GM03348 (cell line): ENCODE measurements at places on chromosomes 12 and 14.

GRCh38 chr12:124453419-124454351 is 113.7 kb downstream of the NCOR2 start:
- DNase-seq, result peak; percentile 85

- DNase-seq, result peak; percentile 1
Observed at GRCh38 chr14:100525615-100526014, 61.6 kb downstream of the BEGAIN start.

DNA sequence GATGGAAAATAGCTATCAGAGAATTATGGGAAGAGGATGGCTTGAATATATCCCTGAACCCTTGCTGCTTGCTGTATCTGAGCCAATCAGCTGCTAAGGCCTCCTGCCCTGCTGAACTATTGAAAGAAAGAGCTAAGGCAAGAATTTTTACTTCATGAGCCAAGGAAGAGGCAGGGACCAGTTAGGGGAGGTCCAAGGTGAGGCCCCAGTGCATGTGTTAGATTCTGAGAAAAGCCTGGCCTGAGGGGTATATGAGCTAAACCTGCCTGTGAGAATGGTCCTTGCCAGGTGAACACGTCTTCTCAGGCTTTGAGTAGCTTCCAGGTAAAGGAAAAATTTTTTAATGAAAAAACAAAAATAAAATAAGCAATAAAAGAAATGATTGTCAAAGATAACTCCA is 218.0 kb downstream of the SYT1 start:
- no peak for DNase-seq

DNA sequence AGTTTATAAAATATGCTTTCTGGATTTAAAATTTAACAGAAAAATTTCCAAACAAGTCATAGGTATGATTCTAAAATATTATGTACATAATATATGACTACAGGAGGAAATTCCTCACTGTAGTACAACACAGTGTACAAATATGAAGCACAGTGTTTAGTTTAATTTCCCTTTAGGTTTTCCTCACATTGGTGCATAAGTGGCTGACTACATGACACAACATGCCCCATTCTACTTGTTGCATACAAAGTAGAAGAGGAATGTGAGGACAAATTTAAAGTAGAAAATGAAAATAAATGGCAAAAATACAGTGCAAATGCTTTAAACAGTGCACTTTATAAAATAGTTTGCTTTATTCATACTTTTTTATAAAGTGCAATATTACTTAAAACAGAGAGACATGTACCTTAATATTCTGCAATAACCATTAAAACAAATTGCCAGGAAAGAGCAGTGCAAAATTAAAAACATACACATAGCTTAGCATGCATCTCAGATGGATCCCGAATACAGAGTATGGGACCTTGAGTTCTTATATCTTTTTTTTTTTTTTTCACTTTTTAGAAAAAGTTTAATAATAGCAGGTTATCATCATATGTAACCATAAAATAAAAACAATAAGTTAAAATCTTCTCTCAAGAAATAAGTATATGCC is 54.8 kb upstream of the TTC7B start:
- DNase-seq, result no peak

DNA sequence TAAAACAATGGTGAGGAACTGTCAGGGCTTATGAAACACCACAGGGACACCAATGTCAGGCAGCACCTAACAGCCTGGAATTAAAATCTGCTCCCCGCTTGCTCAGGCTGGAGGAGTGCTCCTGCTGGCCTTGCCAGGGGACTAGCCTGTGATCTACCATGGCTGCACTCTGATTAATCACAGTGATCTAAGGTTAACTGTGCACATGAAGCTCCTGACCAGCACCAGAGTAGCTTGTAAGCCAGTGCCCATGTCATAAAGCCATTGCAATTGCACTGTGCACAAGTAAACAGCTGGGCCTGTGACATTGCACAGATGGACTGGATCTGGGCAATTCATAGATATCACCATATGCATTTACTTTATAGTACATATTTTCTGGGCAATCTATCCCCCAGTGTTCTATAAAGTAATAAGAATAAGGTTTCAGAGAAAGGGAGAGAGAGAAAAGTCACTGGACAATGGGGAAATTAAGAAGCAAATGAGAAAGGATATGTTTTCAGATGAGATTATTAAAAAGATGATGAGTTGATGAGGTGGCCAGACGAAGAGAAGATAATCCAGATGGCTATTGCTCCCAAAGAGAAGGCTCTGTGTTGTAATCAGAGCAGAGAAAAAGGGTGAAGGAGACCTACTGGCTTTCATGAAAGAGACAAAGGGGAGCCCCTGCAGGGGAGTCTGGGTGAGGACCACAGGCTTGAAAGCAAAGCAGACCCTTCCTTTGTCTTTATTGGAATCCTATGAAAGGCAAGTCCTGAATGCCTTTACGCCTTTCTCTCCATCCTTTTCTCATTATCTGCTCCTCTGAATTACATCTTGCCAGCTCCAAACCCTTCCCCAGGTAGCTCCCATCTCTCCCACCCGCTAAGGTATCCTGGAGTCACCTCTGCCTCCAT is 145.8 kb downstream of the SLC38A6 start:
- DNase-seq, result no peak

- no peak for DNase-seq
Observed at GRCh38 chr14:77878783-77879182, 78.9 kb downstream of the ADCK1 start.

DNA sequence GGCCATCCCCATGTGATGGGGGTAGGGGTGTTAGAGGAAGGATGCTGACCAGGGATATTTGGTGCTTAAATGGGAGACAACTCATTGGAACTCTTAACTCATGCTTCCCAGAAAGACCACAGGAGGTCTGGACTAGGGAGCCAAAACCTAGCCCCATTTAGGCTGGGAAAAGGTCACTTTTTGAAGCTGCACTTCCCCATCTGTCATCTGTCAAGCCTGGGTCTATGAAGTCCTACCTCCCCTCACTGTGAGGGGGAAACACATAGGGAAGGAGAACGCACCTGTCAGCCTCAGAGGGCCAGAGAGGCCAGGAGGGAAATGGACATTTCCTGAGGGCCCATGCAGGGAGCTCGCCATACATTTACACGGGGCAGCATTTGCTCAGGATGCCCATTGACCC is 321.0 kb downstream of the BCL11B start:
- no peak for DNase-seq

DNA sequence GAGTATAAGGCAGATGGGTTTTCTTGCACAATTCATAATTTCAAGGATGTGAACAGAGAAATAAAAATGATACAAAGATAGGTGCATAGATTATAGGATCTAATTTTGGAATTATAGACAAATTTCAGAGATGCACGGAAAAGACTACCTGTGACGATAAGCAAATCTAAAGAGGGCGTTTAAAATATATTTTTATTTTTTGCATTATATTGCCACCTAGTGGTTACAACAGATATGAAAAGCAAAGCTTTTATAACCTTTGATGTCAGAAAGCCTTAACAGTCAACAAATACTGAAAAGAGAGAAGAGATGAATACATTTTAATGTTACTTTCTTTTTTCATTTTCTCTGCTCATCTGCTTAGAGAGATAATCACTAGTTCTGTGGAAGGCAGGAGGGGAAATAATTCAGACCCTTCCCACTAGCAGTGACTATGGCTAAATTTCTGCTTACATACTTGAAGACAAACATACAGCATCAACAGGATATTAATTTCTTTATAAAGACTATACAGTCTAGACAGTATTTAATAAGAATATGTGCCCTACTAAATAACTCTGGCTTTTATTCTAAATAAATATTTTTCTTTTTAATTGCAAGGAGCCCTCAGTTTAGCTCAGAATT is 46.3 kb downstream of the NTS start:
- DNase-seq, result peak; percentile 41

GRCh38 chr12:10709808-10710207 is 13.3 kb downstream of the YBX3 start:
- no peak for DNase-seq

DNA sequence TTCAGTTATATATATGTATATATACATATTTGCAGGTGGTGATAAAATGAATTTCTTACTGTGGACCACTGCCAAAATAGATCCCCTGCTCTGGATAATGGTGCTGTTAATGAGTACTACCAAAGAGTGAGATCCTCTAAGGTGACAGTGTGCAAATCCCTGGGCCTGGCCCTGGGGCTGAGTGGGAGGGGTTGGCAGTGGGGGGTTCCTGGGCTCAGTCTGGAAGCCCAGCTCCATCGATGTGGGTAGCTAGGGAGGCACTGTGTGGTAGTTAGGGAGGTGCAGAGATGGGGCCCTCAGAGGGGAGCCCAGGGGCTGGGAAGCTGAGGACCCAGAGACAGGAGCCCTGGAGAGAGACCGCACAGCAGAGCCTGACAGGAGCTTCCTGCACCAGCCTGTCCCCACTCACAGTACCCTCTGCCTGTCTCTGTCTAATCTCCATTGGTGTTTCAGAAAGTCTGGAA is 9.1 kb downstream of the KRT8 start:
- no peak for DNase-seq
